ENCODE measurements at places on chromosomes 7 and 10.

DNA sequence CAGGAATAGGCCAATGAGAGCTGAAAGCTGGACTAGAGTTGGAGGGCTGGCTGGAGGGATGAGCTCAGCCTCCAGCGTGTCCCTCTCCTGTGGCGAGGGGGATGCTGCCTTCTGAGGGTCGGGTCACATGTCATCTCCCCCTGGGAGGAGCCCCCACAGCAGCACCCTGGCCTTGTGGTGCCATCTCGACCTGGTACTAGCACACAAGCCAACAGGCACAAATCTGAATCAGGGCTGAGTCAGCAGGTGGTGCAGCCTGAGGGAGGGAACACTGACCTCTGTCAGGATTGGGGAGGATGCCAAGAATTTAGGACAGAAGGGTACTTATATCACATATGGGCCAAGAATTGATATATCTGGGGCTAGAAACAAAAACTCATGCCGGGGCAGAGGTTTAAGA, 280.4 kb downstream of the CELF2 start:
- DNase-seq, result no peak

DNA sequence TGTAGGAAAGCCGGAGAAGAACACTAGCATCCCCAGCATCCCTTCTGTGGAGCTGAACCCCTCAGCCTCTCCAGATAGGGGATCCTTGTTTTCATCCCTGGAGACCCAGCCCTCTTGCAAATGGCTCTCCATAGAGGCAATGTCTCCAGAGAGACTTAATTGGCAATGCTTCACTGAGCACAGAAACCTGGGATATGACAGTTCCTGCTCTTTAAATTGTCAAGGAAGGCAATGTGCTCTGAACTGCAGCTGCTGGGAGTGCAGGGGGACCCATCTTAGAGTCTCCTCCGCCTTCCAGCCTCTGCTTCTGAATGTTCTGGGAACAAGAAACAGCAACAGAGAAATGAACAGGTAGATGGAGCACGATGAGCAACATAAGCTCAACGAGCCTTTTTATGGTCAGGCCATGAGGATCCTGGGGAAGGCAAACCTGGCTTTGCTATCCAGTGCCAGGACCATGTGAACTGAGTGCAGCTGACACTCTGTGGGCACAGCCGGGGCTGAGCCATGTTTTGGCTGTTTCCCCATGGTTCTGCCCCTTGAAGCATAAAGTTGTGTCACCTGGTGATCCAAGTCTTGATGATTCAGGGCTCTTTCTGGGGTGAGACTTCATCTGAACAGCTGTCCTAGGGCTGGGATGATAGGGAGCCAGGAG, 481.0 kb downstream of the PLXNA4 start:
- no peak for DNase-seq

GRCh38 chr7:108001764-108002725, 916 bp downstream of the LAMB1 start:
- peak; percentile 65 for DNase-seq

DNA sequence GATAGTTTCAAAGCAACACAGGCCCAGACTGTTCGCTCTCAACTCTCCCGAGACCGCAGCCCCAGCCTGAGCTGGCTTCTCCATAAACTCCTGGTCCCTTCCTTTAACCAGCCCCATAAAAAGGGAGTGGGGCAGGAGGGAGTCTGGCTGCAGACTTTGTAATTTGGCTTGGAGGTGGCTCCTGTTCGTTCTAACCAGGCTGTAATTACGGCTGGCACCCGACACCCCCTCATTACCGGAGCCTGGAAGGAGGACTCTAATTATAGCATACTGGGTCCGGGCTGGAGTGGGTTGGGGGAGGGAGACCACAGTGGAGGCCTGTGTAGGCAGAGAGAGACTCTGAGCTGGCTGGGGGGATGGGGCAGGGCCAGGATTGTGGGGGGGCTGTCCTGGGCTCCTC, 49.7 kb downstream of the UNC5B start:
- no peak for DNase-seq

DNA sequence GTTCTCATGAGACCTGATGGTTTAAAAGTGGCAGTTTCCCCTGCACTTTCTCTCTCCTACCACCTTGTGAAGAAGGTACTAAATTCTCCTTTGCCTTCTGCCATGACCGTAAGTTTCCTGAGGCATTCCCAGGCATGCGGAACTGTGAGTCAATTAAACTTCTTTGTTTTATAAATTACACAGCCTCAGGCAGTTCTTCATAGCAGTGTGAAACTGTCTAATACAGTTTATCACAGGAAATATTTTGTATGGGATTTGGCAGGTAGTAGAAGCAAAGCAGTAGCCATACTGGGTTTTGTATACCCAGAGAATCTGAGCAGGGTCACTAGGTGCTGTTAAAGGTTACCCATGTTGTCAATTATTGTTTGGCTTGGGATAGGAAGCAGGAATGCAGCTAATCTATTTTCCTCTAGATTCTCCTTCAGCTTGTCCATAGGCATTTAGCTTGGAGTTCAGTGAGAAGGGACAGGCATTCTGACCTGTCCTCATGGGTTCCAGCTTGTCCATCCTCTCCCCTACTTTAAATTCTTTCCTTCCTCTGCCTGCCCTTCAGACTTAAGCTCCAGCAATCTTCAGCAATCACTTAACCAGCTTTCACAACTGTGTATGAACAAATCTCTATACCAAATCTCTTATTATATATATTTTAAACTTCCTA, 186.7 kb downstream of the PCLO start:
- DNase-seq, result no peak

DNA sequence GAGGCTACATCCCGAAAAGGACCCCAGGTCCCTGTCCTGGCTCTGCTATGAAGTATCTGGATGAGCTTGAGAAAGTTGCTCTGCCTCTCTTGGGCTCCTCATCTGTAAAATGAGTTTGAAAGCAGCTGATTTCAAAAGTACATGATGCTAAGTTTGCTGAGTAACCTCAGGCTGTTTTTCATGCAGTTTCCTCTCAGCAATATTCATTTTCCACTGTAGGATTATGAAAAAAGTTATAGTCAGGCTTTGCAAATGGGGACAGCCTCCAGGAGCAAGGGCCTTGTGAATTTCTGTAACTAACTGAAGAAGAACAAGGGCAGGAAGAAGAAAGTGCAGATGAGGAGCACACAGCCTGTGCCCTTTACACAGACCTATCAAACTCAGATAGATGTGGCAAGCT, 167.3 kb upstream of the KMT2E start:
- no peak for DNase-seq

DNA sequence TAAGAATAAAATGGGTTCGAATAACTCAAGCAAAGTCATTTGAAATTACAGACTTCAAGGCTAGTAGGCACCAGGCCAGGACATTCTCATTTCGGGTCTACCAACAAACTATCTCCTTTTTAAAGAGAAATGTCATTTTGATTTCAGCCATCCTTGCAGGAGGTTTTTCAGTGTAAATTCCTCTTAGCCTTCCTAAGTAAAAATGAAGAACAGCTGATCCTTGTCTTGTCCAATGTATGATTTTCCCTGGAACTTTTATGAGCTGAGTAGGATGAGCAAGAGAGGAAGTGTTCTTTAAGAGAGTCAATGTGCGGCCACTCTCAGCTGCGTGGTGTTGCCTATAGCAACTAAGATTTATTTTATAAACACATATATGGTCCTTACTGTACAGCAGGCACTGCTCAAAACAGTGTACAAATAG, 110.1 kb downstream of the PLCE1 start:
- DNase-seq, result peak; percentile 27

GRCh38 chr10:48768144-48768766, 83.6 kb downstream of the WDFY4 start:
- no peak for DNase-seq

DNA sequence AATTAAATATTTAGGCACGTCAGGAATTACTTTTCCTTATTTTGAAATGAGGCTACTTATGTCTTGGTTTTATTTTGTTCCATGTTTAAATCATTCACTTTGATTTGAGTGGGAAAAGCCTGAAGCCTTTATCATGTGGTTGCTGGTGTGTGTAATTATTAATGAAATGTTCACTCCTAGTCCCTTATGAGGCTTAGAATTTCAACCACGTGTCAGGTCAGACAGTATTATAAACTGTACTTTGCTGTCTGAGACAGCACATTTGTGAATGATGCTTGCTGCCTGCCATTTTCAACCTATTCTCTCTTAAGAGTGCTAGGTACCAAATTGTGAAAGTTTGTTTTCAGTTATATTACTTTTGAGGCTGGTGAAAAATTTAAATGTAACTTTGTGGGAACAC, 58.9 kb downstream of the COL17A1 start:
- DNase-seq, result no peak

DNA sequence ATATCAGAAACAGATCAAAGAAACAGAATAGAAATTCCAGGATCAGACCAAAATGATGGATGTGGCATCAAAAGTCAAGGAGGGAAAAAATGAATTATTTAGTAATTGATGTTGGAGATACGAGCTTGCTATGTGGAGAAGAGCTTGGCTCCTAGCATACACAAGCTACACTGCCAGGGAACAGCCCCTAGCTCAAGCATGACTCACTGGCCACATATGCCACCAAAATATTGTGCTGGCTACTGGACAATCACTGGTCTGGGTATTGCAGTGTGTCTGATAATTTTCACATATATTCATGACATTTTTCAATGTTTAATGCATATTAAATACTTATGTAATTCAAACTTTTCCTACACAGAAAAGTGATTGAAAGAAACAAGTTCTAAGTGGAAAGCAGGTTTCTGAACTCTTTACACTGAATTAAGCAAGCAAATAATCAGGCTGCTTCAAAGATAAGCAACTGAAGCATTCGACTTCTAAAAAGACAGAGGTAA, 59.3 kb downstream of the OAT start:
- peak; percentile 17 for DNase-seq

- DNase-seq, result peak; percentile 74
These were observed 115.3 kb upstream of the FAM171A1 start for GRCh38 chr10:15486404-15486803.

DNA sequence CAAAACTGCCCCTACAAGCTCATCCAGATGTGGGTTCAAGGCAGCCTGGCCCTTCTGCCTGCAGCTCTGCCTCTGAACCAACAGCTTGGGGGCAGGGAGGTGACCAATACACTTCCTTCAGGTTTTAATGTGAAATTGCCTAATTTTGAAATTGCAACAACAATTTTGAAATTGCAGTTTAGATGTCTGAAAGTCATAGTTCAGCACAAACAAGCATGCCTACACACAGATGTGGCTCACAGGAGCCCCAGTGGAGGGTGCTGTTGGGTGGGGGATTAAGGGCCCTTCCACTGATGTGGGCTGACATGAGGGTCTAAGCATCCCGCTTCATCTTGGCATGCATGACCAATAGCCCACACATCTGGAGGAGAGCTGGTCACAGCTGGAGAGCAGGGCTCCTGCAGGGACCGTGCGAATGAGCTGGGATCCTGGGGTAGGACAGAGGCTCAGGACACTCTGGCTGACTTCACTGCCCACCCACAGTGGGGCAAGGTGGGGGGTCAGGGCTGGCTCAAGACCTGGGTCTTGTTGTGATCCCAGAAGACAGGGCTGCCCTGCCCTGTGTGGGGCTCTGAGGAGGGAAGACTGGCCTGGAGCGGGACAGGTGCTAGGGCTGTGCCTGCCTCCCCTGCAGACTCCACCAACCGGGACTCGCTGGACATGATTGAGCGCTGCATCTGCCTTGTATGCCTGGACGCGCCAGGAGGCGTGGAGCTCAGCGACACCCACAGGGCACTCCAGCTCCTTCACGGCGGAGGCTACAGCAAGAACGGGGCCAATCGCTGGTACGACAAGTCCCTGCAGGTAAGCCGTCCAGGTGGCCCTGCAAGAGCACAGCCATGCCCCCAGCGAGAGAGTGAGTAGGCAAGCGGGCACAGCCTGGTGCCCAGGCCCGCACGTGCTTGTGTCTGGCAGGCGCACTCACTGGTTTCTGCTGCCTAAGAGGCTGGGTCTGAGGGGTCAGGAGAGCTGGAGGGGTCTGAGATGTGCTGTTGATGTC, 32.3 kb downstream of the CHAT start:
- no peak for DNase-seq

- no peak for DNase-seq
These were observed at the start of gene C10orf53 for GRCh38 chr10:49679480-49679893. Gene C10orf53 (plus strand): TSS chr10:49679651. CDS start chr10:49679698, 47 bp downstream.

- peak; percentile 68 for DNase-seq
These were observed at the start of gene AUTS2 for GRCh38 chr7:69598081-69598486. Gene AUTS2 (plus strand): TSS chr7:69598475. CDS start chr7:69599654, 1,179 bp downstream.

GRCh38 chr10:11683529-11684320, 58.5 kb upstream of the ECHDC3 start:
- no peak for DNase-seq

Data from fibroblast of gingiva (primary cell).